Dermis lymphatic vessel endothelial cell (primary cell): ENCODE measurements at places on chromosomes 1 and 21. TPM values are rescaled to one million over a fixed set of nuclear protein-coding genes. Genes with fewer than 3 reads are reported as not detected.

KRTAP21-2 gene
- total RNA-seq: not detected in 2 replicates

TEX38 gene
- total RNA-seq: not detected in 2 replicates

HRNR gene
- total RNA-seq: not detected in 2 replicates

CAMK2N1 gene
- 0.33 and 0.60 TPM in 2 replicates for total RNA-seq

CFHR5 gene
- total RNA-seq: not detected in 2 replicates

MAP10 gene
- 0.65 and 1.0 TPM in 2 replicates for total RNA-seq

GBP5 gene
- total RNA-seq: under 0.01 TPM in 2 replicates

FAM167B gene
- total RNA-seq: 0.17 and 0.22 TPM in 2 replicates

KIF14 gene
- 1.7 and 2.1 TPM in 2 replicates for total RNA-seq

SVBP gene
- 21.1 and 32.9 TPM in 2 replicates for total RNA-seq

SPRR2A gene
- total RNA-seq: not detected in 2 replicates

LRRC39 gene
- 0.34 and 0.43 TPM in 2 replicates for total RNA-seq

C1orf185 gene
- total RNA-seq: not detected in 2 replicates

NBPF4 gene
- total RNA-seq: not detected in 2 replicates

IER5 gene
- 19.8 and 28.5 TPM in 2 replicates for total RNA-seq

ATP1A4 gene
- total RNA-seq: not detected in 2 replicates

TARDBP gene
- total RNA-seq: 84.0 and 105 TPM in 2 replicates

COA7 gene
- 7.9 and 13.3 TPM in 2 replicates for total RNA-seq

DNAJC6 gene
- total RNA-seq: 3.5 and 5.3 TPM in 2 replicates

AADACL3 gene
- not detected in 2 replicates for total RNA-seq

CTXND2 gene
- total RNA-seq: not detected in 2 replicates

FAM43B gene
- not detected in 2 replicates for total RNA-seq

DSCAM gene
- total RNA-seq: under 0.01 TPM in 1 of 2 replicates, not detected in the other

AADACL4 gene
- total RNA-seq: not detected in 2 replicates

IL24 gene
- not detected in 2 replicates for total RNA-seq

COL16A1 gene
- 0.26 and 0.87 TPM in 2 replicates for total RNA-seq

TACSTD2 gene
- total RNA-seq: 1.8 and 11.3 TPM in 2 replicates

PPM1J gene
- total RNA-seq: 0.43 and 0.65 TPM in 2 replicates

HSPB7 gene
- total RNA-seq: under 0.01 TPM in 1 of 2 replicates, not detected in the other

SPRR4 gene
- total RNA-seq: not detected in 2 replicates

PTGFR gene
- total RNA-seq: 0.09 and 0.11 TPM in 2 replicates

GADD45A gene
- 22.3 and 23.5 TPM in 2 replicates for total RNA-seq

FAM177B gene
- not detected in 2 replicates for total RNA-seq

OR10Z1 gene
- not detected in 2 replicates for total RNA-seq

HUNK gene
- under 0.01 TPM in 2 replicates for total RNA-seq

SLC16A4 gene
- 0.17 and 0.54 TPM in 2 replicates for total RNA-seq

RIT1 gene
- total RNA-seq: 42.5 and 46.3 TPM in 2 replicates

KRTAP27-1 gene
- total RNA-seq: not detected in 2 replicates

LORICRIN gene
- not detected in 2 replicates for total RNA-seq

PLA2G2D gene
- total RNA-seq: not detected in 2 replicates

CYP4X1 gene
- total RNA-seq: 0.60 and 0.87 TPM in 2 replicates

CBR3 gene
- total RNA-seq: 0.69 and 0.76 TPM in 2 replicates

GJA9 gene
- not detected in 2 replicates for total RNA-seq

LPAR3 gene
- 0.09 and 0.11 TPM in 2 replicates for total RNA-seq

SLC1A7 gene
- total RNA-seq: not detected in 2 replicates

NUDT17 gene
- total RNA-seq: 2.6 and 3.0 TPM in 2 replicates

KRTAP13-2 gene
- total RNA-seq: not detected in 2 replicates

TRIM17 gene
- total RNA-seq: not detected in 2 replicates

ZFP69B gene
- total RNA-seq: 0.65 and 1.2 TPM in 2 replicates

ADGRL4 gene
- 83.5 and 121 TPM in 2 replicates for total RNA-seq

IL23R gene
- total RNA-seq: not detected in 2 replicates

ODF2L gene
- total RNA-seq: 27.8 and 44.0 TPM in 2 replicates

APCS gene
- total RNA-seq: not detected in 2 replicates

ANXA9 gene
- not detected in 2 replicates for total RNA-seq

TXLNA gene
- 61.2 and 70.6 TPM in 2 replicates for total RNA-seq

LCE2B gene
- total RNA-seq: not detected in 2 replicates
